ENCODE measurements at places on chromosomes 1 and 21.
A peak's percentile ranks its signal among the peaks of the same experiment; 100 is the strongest.

GRCh38 chr1:88562991-88563390, 121.1 kb upstream of the PKN2 start:
- DNase-seq, result no peak

- DNase-seq, result peak; percentile 62
These were observed 27.4 kb upstream of the COQ8A start for GRCh38 chr1:226912587-226913176.

- DNase-seq, result no peak
These were observed 74.2 kb downstream of the SIM2 start for GRCh38 chr21:36773117-36773516.

GRCh38 chr1:234579967-234580366, 30.0 kb downstream of the IRF2BP2 start:
- no peak for DNase-seq

DNA sequence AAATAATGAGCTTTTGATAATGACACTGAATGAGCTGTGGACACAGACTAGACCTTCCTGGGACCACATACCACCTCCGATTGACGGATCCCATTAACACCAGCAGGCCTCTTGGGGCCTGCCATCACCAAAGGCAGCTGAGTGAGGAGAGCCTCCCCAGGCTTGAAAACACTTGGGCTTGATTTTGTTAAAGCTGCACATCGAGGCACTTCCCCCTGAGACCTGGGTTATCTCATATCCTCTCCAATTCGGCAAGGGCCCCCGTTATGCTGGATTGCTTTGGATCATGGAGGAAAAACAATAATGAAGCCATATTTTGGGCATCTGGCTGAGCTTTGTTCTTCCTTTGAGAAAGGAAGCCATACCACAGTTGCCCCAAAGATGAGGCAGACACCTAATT, 143.0 kb downstream of the AJAP1 start:
- no peak for DNase-seq

GRCh38 chr1:59880735-59881134, 45.8 kb downstream of the CYP2J2 start:
- no peak for DNase-seq

DNA sequence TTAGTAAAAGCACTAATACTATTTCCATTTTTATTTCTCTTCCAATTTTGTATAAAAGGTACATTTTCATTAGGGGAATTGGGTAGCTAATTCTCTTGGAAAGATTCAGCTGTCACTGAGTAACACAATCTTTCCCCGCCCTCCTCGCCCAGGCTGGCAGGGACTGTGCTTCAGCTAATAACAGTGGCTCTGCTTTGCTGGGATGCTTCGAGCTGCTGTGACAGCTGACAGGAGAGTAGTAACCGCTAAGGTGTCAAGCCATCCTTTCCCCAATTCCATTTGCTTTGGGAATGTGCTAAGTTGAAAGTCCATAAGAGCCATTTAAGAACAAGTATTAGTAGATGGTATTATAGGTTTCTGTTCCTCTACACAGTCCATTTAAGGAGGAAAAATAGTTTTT, 106.7 kb upstream of the NRIP1 start:
- no peak for DNase-seq

DNA sequence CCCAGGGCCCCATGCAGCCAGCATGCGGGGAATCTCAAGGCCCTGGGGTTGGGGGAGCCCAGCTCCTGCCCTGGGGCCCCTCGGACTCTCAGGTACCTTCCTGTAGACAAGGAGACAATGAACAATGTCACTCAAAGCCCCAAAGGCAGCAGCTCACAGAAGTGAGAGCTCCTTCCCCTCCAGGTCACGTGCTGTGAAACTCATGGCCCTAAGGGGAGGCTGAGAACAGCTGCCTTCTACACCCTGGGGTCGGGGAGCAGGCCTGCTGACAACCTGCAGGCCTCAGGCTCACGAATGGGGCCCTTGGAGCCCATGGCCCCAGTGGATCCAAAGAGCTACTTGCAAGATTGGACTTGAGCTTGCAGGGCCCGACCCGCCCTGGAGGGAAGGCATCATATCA, 3.2 kb downstream of the MEGF6 start:
- no peak for DNase-seq

DNA sequence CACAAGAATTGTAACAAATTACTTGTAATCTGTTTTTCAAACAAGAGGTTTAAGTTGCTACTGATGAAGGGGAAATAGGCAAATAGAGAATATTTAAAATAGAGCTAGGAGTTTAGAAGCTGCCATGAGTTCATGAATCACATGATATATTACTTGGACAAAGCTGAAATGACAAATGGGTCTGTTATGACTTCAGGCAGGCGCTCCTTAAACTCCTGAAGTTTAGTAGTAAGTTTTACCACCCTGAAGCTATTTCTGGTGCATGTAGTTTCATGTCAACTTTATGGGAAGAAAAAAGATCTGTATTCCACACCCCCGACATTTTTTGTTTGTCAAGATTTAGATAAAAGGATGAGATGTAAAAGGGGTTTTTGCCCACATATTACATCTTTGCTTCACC, 58.5 kb downstream of the PLA2G4A start:
- DNase-seq, result no peak

DNA sequence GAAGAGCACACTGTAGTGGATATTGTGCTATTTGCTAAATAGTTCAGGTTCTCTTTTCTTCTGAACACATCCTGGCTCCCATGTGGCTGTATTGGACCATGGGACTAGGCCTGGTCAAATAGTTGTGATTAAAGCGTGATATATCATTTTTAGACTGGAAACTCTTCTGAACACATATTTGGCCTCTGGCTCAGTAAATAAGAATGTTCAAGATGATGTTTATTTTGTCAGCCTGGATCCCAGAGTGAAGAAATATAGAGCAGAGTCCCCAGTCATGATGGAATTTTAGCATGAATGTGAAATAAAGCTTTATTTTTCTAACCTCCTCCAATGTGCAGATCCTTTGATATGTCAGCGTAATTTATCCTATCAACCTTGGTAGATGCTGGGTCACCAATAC, 542.6 kb downstream of the ADGRL2 start:
- DNase-seq, result no peak

GRCh38 chr1:71583756-71584155, 502.9 kb upstream of the ZRANB2 start:
- DNase-seq, result no peak

GRCh38 chr1:243693800-243694199, 156.2 kb downstream of the AKT3 start:
- DNase-seq, result no peak

- no peak for DNase-seq
These were observed 53.4 kb upstream of the RPL11 start for GRCh38 chr1:23638188-23638619.

DNA sequence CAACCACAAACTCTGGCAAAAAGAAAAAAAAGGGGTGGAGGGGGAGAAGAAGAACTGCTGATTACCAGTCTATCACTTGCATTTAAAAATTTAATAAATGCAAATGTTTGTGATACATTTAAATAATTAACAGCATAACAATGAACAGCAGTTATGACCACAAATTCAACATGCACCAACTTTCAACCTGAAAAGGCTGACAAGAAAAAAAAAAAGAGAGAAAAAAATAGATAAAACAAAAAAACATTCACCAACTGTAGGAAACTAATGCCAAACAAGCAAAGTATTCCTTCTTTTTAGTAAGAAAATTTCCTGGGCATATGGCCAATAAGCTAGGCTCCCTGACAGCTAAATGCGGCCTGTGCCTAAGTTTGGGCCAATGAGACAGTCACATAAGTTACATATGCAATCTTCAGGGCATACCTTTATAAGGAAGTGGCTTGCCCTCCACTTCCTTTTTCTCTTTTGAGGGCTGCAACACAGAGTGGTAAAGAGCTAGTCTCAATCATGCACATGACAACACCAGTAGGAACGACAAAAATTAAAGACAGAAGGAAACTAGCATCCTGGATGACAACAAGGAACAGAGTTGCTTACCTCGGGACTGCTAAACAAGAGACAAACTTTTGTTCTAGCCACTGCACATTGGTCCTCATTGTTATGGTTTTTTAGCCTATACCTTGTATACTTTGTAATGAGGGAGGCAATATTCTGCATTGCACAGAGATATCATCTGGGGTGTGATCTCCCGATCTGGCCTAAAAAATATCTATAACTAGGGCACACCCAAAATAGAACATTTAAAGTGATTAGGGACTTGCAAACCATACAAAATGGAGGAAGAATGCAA, 24.2 kb upstream of the PHTF1 start:
- DNase-seq, result no peak

DNA sequence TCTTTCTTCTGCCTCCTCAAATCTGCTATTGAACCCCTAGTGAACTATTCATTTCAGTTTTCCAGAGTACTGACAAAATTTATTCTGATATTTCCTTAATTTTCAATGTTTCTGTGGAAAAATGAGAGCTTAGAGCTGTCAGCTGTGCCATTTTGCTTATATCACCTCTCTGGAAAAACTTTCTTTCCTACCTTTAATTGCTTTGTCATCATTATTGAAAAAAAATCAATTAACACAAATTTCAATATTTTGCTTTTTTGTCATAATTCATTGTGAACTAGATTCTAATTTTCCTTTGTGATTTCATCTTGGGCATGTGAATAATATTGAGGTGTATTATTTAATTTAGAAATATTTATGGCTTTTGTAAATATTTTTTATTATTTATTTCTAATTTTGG, 126.5 kb downstream of the C1orf94 start:
- no peak for DNase-seq

DNA sequence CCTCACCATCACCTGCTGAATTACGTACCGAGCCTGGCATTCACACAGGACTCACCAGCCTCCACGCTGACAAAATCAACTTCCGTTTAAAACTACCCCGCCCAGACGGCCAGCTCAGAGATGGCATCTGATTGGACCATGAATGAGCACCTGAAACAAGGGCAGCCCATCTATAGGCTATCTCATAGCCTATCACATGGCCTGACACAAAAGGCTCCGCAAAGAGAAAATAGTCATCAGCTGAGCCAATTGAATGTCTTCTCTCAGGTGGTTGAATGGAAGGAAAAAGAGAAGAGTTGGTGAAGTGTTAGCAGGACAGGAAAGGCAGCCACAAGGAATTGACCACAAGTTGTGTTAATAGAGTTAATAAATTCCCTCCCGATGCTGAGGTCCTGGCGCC, 50.6 kb upstream of the ZC3H12A start:
- DNase-seq, result no peak

GRCh38 chr1:62228883-62229187, 34.2 kb downstream of the L1TD1 start:
- DNase-seq, result no peak

- no peak for DNase-seq
These were observed 940 bp upstream of the ATAD3A start for GRCh38 chr1:1510912-1511532.

GRCh38 chr1:117341123-117341522, 26.1 kb upstream of the MAN1A2 start:
- no peak for DNase-seq
